ENCODE measurements at places on chromosomes 16 and 17.

DNA sequence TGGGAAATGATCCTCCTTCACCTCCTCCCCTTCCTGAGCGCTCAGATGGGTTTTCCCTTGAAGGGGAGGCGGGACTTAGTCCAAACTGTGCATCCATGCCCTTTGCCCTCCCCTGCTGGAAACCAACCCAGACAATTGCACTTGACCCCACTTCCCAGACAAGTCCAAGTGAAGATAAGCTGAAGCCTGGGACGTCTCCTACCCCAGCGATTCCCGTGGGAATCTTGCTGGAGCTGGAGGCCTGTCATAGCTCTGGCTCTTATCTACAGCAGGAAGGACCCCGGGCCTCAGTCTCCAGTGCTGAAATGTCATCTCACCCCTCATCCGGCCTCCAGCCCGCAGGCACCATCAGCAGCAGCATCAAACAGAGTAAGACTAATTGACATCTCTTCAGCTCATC is 6.5 kb upstream of the NGFR start:
- no peak for DNase-seq

- DNase-seq: no peak
Observed at GRCh38 chr16:80300456-80300855, 240.3 kb upstream of the DYNLRB2 start.

DNA sequence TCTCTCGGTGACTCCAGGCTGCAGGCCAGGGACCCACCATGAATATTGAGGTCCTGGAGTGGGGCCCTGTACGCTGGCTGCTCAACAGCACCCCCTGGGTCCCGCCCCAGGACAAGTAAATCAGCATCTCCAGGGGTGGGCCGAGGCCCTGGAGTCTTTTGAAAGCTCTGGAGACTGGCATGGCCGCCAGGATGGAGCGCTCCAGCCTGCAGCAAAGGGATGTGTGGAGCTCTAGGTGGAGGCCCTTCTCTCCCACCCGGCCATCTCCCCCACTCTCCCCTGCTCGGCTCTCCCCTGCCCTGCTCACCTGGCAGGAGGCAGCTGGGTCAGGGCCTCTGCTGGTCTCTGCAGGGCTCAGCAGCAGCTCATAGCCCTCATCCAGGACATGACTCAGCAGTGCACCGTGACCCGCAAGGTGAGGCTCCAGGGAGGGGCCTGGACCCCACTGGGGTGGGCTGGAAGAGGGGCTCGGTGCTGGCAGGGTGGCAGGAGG is 16.6 kb downstream of the SGSH start:
- DNase-seq: no peak

DNA sequence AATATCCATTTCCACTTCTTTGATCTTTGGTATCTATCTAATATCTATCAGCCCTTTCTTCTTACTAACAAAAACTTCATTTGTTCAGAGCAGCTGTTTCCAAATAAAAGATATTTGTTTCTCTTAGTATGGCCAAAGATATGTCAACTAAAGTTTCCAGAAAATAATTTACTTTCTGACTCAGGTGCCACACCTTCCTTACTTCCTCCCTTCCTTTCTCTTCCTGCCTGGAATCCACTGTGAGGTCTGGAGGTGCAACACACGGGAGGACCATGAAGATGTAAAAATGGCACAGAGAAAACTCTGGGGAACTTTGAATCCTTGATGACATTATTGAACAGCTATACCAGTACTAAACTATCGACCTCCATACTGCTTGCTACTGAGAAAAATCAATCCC is 14.0 kb downstream of the MED13 start:
- no peak for DNase-seq

DNA sequence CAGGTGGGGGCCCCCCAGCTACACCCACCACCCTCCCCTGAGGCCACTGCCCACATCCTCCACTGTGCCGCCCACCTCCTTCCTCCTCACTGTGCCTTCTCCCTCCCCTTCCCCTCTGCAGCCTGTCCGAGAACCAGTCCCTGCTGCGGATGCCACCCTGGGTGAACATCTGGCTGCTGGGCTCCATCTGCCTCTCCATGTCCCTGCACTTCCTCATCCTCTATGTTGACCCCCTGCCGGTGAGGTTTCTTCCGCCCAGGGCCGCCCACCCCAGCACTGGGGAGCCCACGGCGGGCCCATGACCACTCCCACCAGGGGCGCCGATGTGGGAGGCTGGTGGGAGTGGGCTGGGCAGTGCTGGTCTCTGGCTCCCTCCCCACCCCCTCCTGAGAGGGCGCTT is 22.1 kb downstream of the RABEP2 start:
- DNase-seq: no peak

GRCh38 chr16:61887903-61888302 is 148.3 kb downstream of the CDH8 start:
- DNase-seq: peak; percentile 7

Data from retinal pigment epithelial cell (primary cell).